Occipital lobe (tissue), 3 donors: ENCODE measurements at places on chromosomes 16 and 17.

DNA sequence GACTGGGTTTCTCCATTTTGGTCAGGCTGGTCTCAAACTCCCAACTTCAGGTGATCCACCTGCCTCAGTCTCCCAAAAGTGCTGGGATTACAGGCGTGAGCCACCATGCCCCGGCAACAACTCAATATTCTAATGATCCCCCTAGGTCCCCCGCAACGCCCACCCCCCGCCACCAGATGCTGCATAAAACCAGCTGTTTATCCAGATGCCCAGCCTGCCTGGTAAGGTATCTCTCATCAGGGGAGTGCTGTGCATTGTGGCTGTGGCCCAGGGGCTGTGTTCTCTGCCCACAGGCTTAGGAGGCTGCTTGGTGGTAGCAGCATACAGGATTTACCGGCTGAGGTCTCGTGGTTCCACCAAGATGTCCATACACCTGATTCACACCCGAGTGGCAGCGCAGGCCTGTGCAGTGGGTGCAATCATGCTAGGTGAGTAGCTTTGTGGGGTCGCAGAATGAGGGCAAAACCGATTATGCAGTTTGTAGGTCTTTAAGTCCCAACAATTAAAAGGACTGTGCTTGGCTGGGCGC, 1.3 kb downstream of the HIGD1B start:
- DNase-seq, result no peak

GRCh38 chr17:62572888-62573401, 54.5 kb upstream of the MRC2 start:
- DNase-seq, result no peak

DNA sequence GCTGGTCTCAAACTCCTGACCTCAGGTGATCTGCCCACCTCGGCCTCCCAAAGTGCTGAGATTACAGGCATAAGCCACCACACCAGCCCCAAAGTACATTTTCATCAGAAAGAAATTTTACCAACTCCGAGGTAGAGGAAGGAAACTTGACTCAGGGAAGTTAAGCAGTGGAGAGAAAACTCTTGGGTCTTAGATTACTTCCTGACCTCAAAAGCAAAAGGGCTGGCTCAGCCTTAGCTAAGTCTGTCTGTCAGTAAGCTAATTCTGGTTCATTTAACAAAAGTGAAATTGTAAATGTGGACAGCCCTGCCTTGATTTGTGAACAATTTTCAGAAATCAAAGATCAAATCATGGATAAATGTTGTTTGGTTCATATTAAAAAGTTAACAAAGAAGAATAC, 30.6 kb downstream of the MAP2K6 start:
- DNase-seq, result no peak

- DNase-seq, result no peak
Observed at GRCh38 chr17:38815576-38816193, 9.4 kb downstream of the CWC25 start.

DNA sequence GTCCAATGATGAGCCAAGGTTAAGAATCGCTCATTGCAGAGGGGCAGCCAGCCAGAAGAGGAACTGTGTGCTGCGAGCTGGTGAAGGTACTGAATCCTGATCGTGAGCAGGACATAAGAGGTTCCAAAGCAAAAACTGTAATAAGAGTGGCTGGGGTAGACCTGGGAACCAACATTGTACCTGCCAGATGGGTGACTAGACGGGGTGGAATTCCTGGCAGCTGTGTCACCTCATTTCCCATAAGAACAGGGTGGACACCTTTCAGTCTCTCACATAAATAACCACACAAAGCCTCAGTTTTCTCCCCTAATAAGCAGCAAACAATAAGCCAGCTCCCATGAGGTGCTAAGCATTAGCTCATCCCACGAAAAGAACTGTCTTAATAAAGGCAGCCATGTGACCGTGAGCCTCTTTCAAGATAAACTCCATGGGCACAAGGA, 290.3 kb downstream of the SOX9 start:
- no peak for DNase-seq

DNA sequence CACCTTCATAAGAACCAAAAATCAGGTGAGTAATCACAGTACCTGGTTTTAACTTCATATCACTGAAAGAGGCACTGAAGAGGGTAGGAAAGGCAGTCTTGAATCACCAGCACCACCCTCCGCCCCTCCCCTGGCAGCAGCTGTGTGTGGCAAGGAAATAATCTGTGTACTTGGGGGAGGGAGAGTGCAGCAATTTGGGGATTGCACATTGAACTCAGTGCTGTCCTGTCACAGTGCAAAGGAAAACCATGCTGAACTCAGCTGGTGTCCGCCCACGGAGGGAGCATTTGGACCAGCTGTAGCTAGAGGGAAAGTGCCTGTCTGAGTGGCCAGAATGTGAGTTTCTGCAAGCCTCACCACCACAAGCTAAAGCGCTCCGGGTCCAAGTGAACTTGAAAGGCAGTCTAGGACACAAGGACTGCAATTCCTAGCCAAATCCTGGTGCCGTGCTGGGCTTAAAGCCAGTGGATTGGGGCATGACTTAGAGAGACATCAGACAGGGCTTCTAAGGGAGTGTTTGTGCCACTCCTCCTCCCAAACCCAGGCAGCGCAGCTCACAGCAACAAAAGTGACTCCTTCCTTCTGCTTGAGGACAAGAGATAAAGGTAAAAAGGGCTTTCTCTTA, 39.7 kb upstream of the ALDH3A1 start:
- DNase-seq, result no peak

GRCh38 chr17:151004-151403, 13.6 kb downstream of the SCGB1C2 start:
- DNase-seq, result no peak

DNA sequence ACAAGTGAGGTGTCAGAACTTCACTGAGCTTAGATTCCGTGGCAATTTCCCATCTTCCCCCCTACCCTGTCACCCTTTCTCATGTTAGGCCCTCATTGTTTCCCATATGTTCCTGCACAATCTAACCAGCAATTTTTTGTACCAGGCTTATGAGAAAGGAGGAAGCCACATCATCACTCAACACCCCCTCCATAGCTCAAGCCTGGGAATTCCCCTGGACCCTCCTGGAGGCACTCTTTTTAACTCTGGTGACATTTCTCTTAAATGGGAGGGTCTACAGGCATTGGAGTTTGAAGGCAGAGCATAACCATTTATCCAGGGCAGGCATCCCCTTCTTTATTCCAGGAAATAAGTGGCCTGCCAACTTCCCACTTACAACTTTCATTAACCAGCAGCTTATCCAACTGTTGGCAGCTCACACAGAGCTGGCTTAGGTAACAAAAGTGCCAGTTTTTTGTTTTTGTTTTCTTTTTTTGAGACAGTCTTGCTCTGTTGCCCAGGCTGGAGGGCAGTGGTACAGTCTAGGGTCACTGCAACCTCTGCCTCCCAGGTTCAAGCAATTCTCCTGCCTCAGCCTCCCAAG, 10.4 kb upstream of the GLG1 start:
- DNase-seq, result no peak

- no peak for DNase-seq
Observed at GRCh38 chr17:78263063-78263735, 31.8 kb downstream of the TMEM235 start.

GRCh38 chr17:42289611-42290181, 1.4 kb downstream of the STAT5A start:
- no peak for DNase-seq

DNA sequence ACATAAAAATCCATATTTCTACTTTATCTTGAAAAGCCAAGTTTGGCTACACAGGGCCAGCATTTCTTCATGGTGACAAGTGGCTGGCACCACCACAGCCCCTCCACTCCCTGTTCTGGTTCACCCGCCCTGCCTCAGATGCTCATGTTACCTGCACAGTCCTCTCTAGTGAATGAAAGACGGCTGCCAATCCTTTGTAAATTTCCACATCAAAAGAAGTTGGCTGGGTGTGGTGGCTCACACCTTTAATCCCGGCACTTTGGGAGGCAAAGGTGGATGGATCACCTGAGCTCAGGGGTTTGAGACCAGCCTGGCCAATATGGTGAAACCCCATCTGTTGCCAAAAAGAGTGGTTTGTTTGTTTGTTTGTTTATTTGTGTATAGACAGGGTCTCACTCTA, 19.9 kb upstream of the CORO1A start:
- no peak for DNase-seq

GRCh38 chr16:28556914-28557320, 3.2 kb downstream of the SGF29 start:
- DNase-seq, result no peak

GRCh38 chr17:4389079-4389478, 22.6 kb upstream of the UBE2G1 start:
- no peak for DNase-seq

DNA sequence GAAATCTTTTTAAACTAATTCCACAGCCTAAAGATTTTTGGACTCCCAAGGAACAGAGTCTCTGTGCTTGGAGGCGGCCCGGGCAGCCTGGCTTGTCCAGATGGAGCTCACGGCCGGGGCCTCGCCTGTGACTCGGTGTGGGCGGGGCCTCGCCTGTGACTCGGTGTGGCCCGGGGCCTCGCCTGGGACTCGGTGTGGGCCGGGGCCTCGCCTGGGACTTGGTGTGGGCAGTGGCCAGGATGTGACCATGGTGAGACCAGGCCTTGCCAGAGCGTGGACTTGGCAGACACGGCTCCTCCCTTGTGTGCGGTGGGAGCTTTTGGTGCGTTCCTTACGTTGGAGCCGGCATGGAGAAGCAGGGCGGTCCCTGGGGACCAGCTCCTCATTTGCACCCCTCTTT, 92.3 kb downstream of the METRNL start:
- no peak for DNase-seq

- no peak for DNase-seq
Observed at GRCh38 chr17:78355045-78355641, 4.7 kb downstream of the SOCS3 start.

DNA sequence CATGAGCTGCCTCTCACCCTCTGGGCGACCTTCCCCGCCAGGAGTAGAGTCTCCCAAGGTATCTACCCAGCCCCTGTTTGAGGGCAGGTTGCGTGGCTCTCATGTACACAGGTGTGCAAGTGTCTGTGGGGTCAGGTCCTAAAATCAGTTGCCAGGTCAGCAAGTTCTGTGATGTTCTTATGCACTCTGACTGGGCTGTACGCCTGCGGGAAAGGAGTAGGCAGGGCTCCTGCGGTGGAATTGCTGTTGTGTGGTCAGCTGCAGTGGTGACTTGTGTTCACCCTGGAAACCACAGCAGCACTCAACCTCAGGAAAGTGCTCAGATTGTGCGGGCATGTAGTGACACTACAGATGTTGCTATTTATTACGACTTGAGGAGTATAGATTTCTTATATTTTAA, 19.4 kb downstream of the NARF start:
- DNase-seq, result no peak

DNA sequence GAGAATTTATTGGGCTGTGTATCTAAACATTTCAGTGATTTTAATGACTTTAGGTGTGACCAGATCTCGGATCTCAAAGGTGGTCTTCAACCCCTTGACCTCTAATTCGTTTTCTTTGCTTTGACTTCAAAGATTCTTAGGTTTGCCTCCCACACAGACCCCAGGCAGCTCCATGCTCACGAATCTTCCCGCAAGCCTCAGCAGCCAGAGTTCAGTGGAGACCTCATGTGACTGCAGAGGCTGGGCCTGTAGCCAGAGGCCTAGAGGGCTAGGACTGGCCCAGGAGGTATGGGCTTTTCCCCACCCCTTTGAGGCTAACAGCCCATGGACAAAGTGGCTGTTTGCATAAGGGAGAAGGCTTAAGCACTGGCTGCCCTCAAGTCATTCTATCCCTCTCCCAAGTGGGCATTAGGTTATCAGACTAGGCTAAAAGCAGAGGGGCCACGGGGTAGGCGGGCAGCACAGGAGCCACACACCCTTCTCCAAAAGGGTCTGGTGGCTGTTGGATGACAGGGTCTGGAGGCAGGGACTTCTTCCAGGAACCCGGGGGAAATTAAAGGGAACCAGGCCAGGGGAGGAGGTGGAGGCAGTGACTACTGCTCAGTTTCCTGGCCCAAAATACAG, 3.0 kb downstream of the HIRIP3 start:
- no peak for DNase-seq

DNA sequence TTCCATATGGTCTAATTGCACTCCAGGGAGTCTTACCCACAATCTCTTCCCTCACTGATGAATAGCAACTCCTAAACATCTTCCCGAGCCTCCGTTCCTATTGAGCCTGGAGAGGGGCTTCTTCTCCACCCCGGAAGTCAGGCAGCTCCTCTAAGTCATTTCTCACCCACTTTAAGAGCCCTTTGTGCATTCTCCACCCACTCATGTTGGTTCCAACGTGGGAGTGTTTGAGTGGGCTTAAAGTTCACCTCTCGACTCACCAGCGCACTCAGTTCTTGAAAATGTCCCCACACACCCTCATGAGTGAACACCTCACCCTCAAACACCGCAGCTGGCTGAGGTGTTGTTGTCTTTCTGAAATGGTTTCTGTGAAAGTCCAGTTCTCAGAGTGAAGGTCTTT, 67.6 kb downstream of the TMEM114 start:
- DNase-seq, result no peak

- no peak for DNase-seq
Observed at GRCh38 chr17:50424246-50424995, 1.6 kb upstream of the ACSF2 start.

- no peak for DNase-seq
Observed at GRCh38 chr16:79269211-79269863, 331.2 kb downstream of the MAF start.

DNA sequence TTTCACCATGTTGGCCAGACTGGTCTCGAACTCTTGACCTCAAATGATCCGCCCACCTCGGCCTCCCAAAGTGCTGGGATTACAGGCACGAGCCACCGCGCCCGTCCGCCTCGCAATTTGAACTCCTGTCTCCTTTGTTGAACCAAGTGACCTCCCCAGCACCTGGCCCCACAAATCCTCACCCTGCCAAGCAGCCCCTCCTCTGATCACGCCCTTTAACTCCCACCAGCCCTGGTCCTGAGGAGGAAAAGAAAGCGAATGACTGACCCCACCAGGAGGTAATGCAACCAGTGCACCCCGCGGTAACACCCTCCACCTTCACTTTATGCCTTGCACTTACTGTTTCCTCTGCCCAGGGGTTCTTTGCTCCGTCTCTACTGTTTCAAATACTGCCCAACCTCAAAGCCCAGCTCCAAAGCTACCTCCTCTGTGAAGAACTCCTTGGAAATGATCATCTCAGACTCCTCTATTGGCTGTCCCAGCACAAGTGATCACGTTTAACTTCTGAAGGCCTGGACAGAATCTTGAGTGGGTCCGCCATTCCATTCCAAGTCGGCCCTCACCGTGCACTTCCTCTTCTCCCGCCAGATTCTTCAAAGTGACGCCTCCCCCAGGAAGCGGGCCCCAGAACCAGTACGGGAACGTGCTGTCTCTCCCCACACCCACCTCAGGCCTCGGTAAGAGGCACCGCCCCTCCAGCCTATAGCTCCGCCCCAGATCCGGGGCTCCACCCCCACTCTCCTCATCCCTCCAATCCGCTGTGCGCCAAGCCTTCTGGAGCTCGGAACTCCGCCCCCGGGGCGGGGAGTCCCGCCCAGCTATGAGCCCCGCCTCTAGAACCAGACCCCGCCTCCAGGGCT, 4.4 kb downstream of the CD19 start:
- DNase-seq, result peak; percentile 18

- no peak for DNase-seq
Observed at GRCh38 chr16:75385507-75386152, 47.7 kb downstream of the CFDP1 start.

DNA sequence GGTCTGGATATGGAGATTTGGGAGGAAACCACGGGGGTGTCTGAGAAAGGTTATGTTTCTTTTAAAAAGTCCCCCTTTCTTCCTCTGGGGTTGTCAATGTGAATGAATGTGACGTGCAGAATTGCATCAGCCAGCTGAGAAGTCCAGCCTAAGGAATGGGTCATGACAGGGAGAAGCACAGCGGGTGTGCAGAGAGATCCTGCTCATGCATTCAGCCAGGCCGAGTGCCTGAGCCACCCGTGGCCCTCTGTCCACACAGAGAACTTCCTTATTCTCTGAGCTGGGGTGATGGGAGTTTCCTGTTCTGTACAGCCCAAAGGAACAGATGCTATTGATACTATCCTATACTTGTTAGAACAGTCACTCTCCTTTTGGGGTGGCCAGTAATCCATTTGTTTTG, 117.9 kb downstream of the CPPED1 start:
- DNase-seq, result no peak
